ENCODE measurements at places on chromosomes 7 and 10. TPM values are rescaled to one million over a fixed set of nuclear protein-coding genes. Genes with fewer than 3 reads are reported as not detected.
A peak's percentile ranks its signal among the peaks of the same experiment; 100 is the strongest.

- DNase-seq = peak; percentile 18
Observed at GRCh38 chr10:95604630-95605029, 43.5 kb upstream of the SORBS1 start.

- DNase-seq = no peak
Observed at GRCh38 chr7:95330961-95331337, 6.6 kb upstream of the PON1 start.

DNA sequence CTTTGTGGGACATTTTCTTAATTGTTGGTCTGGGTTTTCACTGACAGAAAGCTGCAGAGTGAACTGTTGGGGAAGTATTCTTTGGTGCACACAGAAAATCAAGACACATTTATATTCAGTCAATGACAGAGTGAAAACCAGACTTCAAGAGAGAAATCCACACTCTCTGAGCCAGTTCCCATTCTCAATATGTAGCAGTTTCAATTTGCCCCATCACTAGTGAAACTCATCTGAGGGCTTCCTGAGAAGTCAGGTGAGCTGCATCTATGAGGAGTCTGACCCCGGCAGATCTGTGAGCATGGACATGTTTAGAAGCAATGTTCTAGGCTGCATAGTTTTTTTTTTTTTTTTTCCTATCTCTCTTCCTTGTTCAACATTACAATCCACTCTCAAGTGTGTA, 163.7 kb upstream of the AHR start:
- no peak for DNase-seq

DNA sequence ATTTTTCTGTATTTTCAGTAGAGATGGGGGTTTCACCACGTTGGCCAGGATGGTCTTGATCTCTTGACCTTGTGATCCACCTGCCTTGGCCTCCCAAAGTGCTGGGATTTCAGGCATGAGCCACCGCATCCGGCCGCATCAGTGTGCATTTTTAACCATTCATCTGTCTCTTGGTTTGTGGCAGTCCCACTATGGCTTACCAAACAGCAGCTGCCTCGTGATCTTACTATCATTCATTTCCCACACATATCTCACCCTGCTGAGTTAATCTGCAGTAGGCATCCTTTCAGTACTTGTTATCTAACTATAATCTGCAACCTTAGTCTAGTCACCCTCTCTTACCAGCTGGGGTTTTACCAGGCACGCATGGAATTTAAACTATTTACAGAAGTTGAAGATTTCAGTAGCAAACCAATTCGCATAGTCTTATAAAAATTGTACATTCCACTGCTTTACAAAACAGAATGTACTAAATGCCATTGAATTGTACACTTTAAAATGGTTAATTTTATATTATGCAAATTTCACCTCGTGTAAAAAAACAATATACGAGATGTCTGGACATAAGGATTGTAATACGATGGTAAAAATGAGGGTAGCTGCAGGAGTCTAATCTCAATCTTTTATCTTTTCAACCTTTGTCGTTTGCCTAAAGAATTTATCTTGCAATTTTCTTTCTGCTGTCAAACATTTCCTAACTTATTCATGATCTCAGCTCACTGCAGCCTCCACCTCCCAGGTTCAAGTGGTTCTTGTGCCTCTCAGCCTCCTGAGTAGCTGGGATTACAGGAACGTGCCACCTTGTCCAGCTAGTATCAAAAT, 4.6 kb upstream of the TBC1D12 start:
- peak; percentile 30 for DNase-seq

GRCh38 chr10:119135513-119135881, 30.0 kb downstream of the SFXN4 start:
- DNase-seq = no peak

- no peak for DNase-seq
Observed at GRCh38 chr10:101881036-101881774, 37.6 kb upstream of the KCNIP2 start.

GRCh38 chr10:58300676-58301075, 31.7 kb downstream of the CISD1 start:
- DNase-seq = no peak

DNA sequence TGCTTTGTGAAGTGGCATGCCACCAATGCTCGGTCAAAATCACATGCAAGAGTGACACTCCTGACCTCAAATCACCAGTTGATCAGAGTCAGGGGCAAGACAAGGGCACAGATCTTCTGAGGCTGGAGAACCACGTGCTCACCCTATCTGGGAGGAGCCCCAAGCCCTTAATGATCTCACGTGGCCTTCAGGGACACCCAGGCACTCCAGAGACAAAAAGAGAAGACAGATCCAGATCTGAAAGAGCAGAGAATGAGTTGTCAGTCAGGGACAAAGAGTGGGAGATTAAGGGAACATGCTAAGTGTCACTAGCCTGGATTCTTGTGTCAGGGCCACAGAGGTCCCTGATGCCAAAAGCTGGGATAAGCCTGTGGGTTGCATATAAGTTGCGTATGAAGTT, 134.3 kb downstream of the PLXNA4 start:
- DNase-seq = no peak

GRCh38 chr7:86660950-86661462, 17.3 kb downstream of the GRM3 start:
- no peak for DNase-seq

DNA sequence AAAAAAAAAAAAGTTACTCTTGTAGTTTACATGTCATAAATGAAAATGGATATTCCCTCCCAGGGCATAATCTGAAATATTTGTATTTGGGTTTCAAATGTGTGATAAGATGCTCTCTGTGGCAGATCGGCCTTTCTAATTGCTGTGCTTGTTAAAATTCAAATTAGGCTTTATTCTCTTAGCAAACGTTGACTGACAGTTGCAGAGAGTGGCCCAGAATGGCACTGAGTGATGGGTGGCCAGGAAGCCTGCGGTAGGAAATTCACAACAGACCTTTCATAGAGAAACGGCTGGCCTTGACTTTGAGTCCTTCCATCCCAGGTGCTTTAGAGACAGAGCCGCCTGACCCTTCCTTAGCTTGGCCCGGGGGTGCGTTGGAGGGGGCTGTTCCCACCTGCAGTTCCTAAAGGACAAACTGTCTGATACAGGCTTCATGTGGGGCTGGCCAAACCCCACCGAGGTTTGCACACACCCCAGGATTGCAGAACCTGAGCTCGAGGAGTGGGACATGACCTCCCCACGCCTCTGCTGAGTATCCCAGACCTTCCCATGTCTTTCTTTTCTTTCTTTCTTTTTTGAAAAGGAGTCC, 152.7 kb downstream of the CUX1 start:
- DNase-seq = no peak

DNA sequence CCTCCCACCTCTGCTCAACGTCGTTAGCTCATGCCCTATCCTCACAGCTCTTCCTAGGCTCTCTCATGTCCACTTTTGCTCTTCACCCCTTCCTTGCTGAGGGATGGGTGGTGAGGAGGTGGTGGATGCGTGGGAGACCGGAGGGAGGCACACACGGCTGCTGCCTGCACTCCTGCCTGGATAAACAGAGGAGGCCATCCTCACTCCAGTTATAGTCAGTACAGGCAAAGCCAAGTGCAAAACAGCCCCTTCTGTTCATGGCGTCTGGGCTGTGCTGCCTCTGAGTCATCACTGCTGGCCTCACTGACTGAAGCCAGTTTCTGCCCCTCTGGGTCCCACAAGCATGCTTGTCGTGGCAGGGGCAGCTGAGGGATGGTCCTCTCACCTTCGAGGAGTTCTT, 31.9 kb upstream of the LRRC4 start:
- DNase-seq = no peak

- no peak for DNase-seq
Observed at GRCh38 chr10:21811245-21811585, 192.3 kb downstream of the DNAJC1 start.

- DNase-seq = no peak
Observed at GRCh38 chr7:6393667-6394056, 54.1 kb downstream of the DAGLB start.

DNA sequence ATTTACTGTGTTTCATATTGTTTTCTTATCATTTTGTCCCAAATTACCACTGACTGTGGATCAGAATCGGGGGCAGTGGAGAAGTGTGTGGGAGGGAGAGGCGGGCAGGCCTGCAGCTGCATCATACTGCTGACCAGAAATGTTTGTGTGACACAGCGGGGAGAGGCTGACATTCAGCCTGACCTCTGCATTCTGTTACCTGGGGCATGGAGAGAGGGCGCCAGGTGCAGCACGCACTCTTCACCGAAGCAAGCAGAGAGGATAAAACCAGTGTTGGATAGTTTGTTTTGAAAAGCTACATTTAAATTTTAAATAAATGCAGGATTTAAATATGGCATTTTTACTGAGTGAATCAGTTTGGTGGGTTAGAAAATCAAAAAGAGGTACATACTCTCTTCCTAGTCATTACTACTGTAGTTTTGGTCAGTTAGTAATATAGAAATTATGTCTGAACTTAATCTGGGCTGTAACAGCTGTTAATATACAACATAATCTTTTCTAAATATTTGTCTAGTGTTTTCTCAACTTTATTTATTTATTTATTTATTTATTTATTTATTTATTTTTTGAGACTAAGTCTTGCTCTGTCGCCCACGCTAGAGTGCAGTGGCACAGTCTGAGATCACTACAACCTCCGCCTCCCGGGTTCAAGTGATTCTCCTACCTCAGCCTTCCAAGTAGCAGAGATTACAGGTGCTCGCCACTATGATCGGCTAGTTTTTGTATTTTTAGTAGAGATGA, 8.8 kb upstream of the STMP1 start:
- DNase-seq = no peak

Gene ZNF25
- 1.6 TPM for total RNA-seq

Gene EZH2
- total RNA-seq = 30.4 TPM

Gene STMP1
- total RNA-seq = 7.2 TPM

Gene PRPS1L1
- not detected for total RNA-seq

Gene CPVL
- total RNA-seq = 30.7 TPM

Gene OLAH
- not detected for total RNA-seq

Gene ATP5F1C
- 578 TPM for total RNA-seq

Gene FKBP6
- total RNA-seq = 0.13 TPM

Gene CALML3
- total RNA-seq = not detected

Gene CFTR
- total RNA-seq = not detected

Gene FGFBP3
- 1.1 TPM for total RNA-seq

Gene EPDR1
- 27.3 TPM for total RNA-seq

Data from HepG2 (cell line).